Hippocampal formation (tissue), 2 donors: ENCODE measurements at places on chromosomes 6 and 20.

- no peak for DNase-seq
These were observed 2.6 kb upstream of the MUC22 start for GRCh38 chr6:31007694-31008093.

DNA sequence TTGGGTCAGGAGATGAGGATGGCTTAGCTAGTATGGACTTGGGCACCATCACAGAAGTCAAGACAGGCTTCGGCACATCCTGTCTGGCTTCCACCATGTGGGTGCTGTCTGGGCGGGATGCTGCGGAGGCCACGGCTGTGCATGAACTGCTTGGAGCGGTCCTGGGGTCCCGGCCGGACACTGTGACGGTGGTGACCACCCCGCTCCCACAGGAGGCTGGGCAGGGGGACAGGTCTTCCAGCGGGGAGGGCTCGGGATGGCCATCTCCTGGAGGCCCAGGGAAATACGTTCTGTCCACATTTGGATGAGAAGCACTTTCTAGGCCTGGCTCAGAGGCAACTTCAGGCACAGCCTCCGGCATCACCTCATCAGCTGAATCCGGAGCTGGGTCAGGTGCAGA is 32.1 kb upstream of the TCFL5 start:
- DNase-seq: no peak

- no peak for DNase-seq
These were observed 127.6 kb downstream of the TTLL2 start for GRCh38 chr6:167452338-167453081.

DNA sequence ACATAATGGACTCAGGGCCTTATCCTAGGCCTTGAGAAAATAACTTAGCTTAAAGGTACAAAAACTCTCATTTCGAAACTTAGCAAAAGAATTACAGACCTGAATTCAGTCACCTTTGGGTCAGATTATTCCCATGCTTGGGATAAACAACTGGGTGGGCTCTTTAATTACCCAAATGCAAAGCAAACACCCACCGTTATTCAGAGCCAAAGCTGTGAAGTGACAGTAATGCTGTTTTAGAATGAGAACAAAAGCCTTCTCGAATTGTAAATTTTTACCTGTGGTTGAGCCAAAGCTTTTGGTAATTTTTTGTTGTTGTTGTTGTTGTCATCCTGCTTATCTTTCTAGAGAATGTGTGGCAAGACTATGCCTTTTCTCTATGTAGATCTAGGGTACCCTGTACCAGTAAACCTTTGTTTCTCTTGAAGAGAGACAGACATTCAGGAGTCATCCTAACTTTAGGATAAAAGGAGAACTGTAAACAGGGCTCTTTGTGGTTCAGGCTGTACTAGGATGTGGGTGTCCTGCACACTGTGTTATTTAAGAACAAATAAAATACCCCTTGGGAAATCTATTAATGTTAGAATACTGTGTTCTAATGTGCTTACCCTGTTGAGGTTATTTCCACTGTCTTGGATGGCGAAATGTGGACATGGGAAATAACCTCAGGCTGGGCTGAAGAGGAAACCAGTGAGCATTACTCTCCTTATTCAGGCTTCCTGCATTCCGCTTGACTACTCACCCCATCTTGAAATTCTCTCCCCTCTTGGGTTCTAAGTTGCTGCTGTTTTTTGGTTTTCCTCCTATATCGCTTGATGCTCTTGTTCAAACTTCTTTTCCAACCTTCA is 480.7 kb downstream of the CD83 start:
- no peak for DNase-seq

DNA sequence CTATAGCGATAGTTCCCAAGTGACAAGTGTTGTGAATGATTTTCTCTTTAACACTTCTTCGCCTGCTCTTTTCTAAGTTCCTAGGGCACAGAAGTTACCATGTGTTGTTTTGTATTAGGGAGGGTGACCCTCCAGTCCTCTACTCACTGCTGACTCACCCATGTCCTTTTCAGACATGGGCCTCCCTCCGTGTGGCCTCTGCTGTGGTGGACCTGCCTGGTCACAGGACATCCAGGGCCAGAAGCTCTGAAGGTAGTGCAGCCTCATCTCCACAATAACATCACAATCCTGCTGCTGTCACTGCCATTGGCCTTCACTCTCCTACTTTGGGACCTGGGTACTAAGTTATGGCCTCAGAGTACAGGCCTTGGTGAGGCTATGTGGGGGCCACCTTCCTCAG is 87.1 kb upstream of the TNFAIP3 start:
- no peak for DNase-seq

GRCh38 chr20:37915800-37916570 is 13.1 kb downstream of the VSTM2L start:
- DNase-seq: no peak

GRCh38 chr6:26246553-26246952 is 118.4 kb upstream of the BTN3A2 start:
- no peak for DNase-seq

DNA sequence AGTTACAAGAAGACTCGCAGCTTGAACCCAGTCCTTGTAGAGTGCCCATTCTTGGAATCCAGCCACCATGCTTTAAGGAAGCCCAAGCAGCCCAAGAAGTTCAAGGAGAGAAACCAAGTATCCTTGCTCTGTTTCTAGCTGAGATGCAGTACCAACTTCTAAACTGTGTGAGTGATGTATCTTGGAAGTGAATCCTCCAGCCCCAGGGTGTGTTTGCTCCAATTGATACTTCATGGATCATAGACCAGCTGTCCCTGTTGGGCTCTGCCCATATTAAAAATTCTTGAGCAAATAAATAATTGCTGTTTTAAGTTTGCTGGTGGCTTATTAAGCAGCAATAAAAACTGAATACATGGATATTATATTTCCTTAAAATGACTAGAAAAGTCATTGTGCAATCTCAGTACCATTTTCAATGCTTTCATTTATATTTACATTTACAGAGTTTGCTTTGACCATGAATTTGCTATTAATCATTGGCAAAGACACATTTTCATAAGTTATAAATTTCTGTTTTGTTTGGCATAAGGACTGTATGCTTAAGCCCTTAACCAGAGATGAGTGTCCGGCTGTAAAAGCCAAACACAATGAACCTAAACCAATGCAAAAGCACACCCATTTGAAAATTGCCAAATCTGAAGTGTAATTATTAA is 9.2 kb downstream of the SPTLC3 start:
- DNase-seq: no peak

DNA sequence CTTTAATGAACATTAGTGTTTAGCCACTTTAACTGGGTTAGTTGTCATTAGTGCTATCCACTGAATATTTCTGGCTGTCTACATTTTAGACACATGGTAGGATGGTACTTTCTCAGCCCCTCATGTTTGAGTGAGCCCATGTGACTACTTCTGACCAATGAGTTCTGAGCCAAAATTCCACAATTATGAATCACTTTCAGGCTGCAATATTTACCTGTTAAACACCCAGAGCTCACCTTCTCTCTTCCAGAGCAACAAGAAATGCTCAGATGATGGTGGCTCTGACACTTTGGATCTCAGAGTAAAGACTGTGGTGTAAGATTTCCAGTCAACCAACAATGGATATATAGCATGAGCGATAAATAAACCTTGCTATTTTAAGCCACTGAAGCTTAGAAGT is 24.8 kb downstream of the SPACA1 start:
- no peak for DNase-seq

DNA sequence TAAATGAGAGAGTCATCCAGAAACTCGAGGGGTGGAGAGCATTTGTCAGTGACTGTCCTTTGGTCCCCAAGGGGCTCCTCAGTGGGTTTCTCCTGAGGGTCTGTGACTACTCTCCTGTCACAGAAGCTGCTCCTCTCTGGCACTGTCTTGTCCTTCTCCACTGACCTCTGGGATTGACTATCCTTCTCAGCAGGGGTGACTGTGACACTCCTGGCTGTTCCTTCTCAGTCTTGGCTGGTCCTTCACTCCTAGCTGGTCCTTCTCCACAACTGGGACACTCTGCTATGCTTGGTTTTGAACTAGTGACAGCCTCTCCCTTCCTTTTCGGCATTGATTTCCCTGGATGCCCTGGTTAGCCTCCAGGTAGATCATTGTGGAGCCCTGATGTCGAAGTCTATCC is 33.5 kb downstream of the DYNLT1 start:
- no peak for DNase-seq

DNA sequence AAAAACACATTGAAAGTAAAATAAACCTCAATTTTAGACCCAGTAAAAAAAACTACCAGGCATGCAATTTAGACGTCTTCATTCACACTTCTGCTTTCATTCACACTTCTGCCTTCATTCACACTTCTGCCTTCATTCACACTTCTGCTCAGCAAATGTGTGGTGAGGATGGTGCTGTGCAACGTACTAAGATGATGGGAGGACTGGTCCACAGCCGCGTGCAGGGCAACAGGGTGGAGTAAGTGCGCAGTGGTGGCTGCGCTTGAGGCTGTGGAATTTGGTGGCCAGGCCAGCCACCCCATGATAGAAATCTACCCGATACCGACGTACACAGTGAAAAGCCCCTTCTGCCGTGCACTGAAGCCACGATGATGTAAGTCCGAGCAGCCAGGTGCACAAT is 114.3 kb upstream of the CD93 start:
- DNase-seq: no peak

DNA sequence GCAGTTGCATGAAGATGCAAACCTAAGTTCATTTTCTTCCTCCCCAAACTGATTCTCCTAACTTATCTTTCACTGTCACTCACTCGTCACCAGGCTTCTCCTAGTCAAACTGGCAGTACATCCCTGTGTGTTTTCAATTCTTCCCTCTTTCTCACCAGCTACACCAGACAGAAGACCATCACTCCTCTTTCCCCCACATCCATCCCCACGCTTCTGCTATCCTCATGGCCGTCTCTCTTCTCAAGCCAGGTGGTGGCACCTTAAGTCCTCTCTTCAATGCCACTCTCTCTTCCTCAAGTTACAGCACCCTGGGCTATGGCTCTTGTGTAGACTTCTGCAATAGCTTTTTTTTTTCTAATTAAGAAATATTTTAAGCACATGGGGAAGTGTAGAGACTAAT is 14.4 kb upstream of the TREM2 start:
- no peak for DNase-seq

GRCh38 chr6:89736893-89737292 is 82.7 kb downstream of the MDN1 start:
- DNase-seq: no peak

DNA sequence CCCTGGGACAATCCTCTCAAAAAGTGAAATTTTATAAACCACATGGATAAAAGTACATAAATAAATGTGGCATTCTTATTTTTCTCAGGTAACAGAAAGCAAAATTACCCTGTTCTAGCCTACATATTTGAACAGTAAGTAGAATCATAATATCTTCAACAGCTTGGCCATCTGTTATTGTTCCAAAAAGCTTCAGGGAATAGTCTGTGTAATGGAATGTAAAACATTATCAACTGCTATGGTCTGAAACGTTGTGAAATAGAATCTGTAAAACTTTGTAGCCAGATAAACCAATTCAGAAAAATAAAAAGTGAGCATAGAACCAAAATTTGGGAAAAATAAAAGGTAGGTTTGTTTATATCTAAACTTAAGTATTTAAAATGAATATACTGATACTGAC is 114.7 kb downstream of the THEMIS start:
- no peak for DNase-seq

GRCh38 chr6:33583591-33584155 is 3.6 kb upstream of the BAK1 start:
- DNase-seq: no peak

DNA sequence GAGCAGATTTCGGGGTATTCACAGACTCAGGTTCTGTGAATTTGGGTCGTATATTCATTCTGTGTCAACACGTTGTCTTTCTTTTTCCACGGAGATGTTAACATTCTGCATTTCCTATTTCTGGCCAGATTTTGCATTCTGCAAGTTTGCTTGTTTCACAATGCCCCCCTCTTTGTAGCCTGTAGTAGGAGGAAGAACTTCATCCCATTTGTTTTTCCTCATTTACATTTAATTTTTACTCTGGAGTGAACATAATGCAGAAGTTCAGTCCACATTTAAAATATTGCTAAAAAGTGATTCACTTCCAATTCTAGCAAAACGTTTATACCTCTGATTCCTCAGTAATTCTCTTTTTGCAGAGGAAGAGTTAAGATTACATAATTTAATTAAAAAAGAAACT is 12.9 kb downstream of the TAGAP start:
- no peak for DNase-seq

DNA sequence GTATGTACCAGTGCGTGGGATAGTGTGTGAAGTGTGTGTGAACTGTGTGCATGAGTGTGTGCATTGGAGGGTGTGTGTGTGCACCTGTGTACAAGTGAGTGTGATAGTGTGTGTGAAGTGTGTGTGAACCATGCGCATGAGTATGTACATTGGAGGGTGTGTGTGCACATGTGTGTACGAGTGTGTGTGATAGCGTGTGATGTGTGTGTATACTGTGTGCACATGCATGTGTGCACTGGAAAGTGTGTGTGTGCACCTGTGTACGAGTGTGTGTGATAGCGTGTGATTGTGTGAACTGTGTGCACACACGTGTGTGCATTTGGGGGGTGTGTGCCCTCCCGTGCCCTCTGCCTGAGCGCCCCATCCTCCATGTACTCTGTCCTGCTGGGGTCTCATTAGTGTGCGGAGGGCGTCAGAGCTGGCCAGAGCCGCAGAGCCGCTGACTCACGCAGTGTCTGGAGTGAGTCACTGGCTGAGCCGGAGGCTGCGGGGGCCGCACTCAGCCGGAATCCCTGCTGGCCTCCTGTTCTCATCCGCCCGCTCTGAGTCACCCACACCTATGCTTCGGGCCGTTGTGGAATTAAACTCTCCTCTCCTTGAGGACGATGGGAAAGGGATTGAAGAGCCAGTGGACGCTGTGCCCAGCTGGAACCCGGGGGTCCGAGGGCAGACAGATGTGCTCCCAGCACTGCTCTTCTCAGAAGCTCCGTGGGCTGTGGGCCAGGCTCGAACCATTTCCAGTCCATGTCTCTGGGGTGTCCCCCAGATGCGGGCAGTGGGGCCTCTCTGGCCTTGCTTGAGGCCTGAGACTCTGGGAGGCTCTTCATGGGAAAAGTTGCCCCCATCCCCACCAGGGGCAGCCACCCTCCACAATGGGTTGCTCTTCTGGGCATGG is 27.3 kb upstream of the STX16 start:
- no peak for DNase-seq

GRCh38 chr6:34478796-34479195 is 12.9 kb downstream of the PACSIN1 start:
- no peak for DNase-seq

DNA sequence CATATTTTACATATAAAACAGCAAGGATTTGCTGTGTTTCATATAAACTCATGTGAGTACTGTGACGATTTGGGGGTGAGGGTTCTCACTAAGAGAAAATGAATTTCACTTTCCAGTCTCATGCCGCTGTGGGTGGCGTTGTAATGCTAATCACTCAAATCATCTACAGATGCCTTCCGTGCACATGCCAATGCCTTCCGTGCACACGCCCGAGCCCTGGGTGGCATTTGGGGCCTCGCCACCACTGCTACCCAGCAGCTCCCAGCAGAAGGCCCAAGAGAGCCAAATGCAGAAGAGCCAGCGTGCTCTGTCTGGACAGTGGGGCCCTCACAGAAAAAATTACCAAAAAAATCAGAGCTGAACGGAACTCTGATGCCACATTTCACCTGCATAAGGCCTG is 53.7 kb downstream of the WDR27 start:
- DNase-seq: no peak

DNA sequence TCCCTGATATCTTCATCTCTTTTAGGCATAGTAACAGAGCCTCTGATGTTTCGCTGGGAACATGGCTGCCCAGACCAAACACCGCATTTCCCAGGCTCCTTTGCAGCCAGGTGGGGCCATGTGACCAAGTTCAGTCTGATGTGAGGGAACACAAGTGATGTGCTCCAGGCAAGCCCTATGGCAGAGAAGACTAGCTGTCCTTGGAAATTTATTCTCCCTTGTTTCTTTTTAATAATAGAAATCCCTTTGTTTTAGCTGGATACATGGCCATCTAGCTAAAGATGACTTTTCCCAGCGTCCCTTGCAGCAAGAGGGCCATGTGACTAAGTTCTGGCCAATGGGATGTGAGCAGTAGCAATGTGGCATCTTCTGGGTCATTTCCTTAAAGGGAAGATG is 30.8 kb downstream of the SLC2A10 start:
- no peak for DNase-seq
